ENCODE measurements at places on chromosomes 6 and 20.

GRCh38 chr6:158978757-158979156 is 21.2 kb downstream of the RSPH3 start:
- DNase-seq = no peak

- DNase-seq = no peak
Observed at GRCh38 chr20:17966432-17967310, 1.9 kb downstream of the SNX5 start.

DNA sequence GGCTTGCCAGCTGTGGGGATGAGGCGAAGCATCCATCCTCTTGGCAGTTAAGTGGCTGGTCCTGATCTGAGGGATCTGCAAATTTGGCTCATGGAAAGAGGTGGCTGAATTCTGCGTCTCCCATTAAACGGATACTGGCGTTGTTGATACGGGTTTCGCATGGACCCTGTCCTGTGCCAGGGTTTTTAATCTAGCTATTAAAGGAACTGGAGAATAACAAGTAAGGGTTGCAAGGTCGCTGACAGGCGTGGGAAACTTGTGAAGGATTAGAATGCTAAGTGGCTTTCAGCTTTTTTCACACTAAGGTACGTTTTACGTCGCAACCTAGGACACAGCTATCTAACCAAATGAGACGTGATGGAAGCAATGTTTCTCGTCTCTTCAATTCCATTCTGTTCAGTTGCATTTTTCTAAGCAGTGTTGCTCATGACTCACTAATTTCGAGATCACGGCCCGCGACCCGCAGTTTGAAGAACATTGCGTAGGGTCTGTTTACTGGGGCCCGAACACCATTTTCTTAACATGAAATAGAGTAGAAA is 852 bp downstream of the GMNN start:
- no peak for DNase-seq

DNA sequence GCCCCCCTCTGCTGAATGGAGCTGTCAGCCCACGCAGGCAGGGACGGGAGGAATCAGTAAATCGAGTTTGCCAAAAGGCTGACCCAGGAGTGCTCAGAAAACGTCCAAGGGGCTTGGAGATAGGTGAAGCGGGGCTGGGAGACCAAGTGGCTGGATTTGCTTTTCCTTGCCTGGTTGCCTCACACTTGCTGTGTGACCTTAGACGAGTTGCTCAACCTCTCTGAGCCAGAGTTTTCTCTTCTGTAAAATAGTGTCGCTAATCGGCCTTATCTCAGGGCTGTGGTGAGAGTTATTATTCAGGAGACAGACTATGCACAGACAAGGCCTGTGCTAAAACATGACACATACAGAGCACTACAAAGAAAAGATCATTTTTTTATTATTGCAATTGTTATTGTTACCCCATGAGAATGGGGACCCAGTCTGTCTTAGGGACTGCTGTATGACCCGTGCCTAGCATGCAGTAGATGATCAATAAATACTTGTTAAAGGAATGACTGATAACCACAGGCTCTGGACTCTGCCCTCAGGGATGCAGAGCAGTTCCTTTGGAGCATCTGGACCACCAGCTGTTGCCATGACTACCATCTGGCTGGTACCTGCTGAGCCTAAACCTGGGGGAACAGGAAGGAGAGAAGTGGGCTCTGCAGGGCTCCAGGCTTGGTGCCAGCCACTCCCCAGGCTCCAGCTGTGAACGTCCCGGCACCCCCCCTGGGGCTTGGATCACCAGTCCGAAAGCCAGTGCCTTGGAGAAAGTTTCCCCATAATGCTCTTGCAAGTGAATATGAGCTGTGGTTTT is 901 bp downstream of the KCNK15 start:
- no peak for DNase-seq

DNA sequence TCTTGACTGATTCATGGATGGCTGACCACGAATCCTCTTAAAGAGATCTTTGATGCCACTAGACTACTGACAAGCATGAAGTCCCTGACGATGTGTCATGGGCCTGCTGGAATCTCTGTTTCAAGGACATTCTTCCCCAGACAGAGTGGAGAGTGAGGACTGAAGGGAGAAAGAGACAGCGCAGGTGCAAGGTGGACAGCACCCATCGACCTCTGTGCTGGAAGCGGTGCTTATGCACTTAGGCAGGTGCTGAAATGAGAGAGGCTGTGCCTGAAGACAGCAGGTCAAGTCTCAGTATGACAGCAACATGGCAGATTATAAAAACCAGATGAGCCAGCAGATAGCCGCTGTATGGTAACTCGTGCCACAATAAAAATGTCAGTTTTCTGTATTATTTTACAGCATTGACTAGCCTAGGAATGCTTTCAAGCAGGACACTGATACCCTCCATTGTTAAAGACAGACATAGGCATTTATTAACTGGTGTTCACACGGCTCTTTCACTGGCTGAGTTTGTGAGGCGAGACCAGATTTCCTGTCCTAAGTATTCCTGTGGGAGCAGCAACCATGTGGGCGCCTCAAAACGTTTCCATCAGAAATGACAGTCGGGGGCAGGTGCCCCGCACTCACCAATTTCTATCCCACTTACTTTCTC is 47.5 kb downstream of the FOXC1 start:
- no peak for DNase-seq

GRCh38 chr20:7087803-7088202 is 320.3 kb downstream of the BMP2 start:
- DNase-seq = no peak

DNA sequence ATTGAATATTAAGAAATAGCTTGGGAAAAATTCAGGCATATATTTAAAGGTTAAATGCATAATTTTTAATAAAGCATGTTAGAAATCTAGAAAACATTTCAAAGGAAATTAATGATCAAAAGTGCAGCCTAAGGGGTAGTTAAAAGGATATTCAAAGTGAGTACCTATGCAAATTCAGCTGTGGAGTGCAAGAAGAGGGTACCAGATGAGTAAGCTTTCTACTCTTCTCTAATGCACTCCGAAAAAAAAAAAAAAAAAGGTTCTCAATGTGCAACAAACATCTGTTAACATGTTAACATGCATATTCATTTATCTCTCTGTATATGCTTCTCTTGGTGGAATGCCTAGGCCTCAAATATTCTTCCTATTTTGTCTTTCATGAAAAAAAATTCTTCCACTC is 32.0 kb upstream of the KATNA1 start:
- DNase-seq = no peak

GRCh38 chr6:119479860-119480655 is 130.5 kb upstream of the MAN1A1 start:
- no peak for DNase-seq

- DNase-seq = no peak
Observed at GRCh38 chr6:144379356-144379755, 94.2 kb downstream of the UTRN start.

DNA sequence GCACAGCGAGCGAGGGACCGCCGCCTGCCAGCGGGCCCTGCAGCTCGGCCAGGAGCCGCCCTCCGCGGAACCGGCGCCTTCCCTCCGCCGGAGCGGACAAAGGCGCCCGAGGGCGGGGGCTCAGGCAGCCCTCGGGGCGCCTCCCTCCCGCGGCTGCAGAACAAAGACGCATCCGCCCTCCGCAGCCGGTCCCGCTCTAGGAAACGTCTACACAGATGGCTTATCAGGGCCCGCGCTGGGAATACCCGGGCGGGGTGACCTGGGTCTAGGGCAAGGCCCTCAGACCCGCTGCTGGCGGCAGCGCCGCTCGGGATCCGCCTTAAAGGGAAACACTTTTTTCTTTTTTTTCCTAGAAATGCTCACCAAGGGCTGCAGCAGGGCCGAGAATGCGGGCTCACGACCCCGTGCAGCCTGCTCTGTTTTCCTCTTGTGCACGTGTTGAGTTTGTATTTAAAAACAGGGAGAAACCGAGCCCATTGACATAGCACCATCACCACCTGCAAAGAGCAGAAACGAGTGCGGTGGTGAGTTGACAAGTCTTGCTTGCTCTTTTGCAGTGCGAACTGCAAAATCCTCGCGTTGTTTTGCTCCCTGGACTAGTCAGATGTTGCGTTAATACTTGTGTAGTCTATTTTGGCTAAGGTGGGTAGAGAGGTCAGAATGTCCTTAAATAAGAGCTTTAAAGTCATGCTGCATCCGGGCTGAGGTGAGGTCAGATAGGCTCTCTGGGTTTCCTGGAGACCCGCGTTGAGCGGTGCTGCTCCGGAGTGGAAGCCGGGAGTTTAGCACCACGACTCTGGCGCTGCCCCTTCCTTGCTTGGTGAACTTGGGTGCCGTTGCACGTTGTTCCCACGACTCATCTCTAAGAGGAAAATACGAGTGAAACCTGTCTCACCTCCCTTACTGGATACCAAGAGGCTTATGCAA is 1.1 kb upstream of the RPS6KA2 start:
- DNase-seq = peak; percentile 56

- DNase-seq = no peak
Observed at GRCh38 chr6:116111552-116112528, 11.2 kb downstream of the NT5DC1 start.

DNA sequence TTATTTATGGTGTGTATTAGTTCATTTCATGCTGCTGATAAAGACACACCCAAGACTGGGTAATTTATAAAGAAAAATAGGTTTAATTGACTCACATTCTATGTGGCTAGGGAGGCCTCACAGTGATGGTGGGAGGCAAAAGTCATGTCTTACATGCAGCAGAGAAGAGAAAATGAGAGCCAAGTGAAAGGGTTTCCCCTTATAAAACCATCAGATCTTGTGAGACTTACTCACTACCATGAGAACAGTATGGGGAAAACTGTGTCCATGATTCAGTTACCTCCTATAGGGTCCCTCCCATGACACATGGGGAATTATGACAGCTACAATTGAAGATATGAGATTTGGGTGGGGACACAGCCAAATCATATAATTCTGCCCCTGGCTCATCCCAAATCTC is 150.0 kb upstream of the AHI1 start:
- DNase-seq = no peak

GRCh38 chr20:5881703-5882102 is 68.6 kb downstream of the TRMT6 start:
- DNase-seq = no peak

GRCh38 chr6:158894193-158894592 is 75.0 kb upstream of the EZR start:
- DNase-seq = no peak

DNA sequence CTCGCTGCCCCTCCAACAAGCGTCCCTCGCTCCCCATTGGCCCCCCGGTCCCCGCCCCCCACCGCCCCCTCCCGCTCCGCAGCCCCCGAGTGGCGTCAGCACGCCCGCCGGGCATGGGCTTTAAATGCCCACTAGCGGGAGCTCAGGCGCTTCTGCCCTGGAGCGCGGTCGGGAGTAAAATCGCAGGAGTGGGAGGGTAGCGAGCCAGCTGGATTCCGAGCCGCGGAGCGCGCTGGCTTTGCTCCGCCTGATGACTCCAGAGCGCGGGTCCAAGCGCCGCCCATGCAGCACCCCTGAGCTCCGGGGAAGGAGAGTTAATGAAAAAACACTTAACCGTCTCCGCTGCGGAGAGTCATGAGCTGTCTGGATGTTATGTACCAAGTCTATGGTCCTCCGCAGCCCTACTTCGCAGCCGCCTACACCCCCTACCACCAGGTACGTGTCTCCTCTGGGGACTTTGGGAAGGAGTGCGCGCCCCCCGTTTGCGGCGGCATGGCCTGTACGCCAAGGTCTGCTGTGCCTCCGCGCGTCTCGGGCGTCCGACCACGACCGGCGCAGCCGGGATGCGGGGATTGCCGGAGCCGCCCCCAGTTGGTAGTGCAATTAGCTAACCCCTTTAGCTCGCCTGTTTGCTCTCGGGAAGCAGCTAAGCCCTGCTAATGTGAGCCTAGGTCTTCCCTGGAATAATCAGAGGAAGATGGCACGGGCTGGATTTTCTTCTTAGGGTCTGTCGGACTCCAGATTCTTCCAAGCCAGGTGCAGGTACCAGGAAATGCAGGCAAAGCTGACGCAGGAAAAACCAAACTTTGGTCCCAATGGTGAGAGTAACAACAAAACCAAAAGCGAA is at the start of gene VGLL2:
Gene VGLL2, plus strand, starts transcription at position 149 of the 847 bp plus-strand sequence. Its CDS starts 206 bp downstream, at position 355.
- no peak for DNase-seq

DNA sequence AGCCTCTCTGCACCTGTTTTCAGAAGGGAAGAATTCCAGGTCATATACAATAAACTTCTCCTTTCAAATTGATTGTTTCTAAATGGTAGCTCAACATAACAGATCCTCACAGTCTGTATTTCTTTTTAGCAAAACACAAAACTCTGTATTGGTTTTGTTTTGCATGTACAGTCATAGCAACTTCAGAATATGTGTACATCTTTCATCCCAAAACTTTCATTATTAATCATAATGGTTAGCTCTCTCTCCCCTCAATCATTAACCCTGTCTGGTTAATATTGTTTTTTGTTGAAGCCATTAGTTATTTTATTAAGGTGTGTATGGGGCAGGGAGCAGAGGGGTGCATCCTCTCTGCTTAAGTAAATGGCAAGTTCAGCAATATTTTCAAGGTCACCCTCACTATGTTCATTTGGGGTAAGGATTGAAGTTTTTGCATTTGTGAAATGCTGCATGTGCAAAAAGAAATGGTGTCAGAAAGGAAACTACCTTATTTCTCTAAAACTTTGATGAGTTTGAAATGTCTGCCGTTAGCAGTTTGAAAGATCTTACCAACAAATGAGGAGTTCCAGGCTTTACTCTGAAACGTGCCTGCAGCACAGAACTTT is 136.8 kb upstream of the BTBD3 start:
- DNase-seq = no peak

- DNase-seq = no peak
Observed at GRCh38 chr20:63320041-63320511, 27.1 kb downstream of the COL20A1 start.

- DNase-seq = no peak
Observed at GRCh38 chr6:27288136-27289044, 23.7 kb downstream of the POM121L2 start.

DNA sequence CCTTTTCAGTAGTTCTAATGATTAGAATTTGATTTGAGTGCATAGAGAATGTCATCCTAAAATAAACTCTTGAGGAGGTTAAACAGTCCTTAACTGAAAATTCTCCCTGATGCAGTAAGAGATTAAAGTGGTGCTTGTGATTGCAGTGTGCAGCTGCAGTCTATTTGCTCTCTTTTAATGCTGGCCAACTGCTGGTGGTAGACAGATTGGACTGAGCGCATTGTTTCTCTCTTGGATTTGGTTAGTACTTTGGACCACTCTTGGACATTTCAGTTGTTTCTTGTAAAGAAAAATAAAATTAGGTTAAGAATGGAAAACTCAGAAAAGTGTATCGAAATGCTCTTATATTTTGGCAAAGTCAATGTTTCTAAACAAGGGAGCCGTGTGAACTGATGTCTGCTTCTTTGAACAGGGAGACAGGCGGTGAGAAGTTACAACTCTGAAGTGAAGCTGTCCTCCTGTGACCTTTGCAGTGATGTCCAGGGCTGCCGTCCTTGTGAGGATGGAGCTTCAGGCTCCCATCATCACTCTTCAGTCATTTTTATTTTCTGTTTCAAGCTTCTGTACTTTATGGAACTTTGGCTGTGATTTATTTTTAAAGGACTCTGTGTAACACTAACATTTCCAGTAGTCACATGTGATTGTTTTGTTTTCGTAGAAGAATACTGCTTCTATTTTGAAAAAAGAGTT is 127.2 kb downstream of the CD109 start:
- DNase-seq = no peak

GRCh38 chr6:153942361-153942760 is 96.7 kb upstream of the OPRM1 start:
- no peak for DNase-seq

- no peak for DNase-seq
Observed at GRCh38 chr6:29005183-29005885, at the start of gene ZNF311. Gene ZNF311, minus strand, starts transcription at chr6:29005315. Its CDS starts 1,361 bp downstream, at chr6:29003954.

Measured in hypothalamus (tissue), 51 donors.